ENCODE measurements at places on chromosomes 5 and 9. TPM values are rescaled to one million over a fixed set of nuclear protein-coding genes. Genes with fewer than 3 reads are reported as not detected.

Gene ITGA1
- total RNA-seq = 43.8 TPM

Gene NR2F1-AS1
- total RNA-seq = 16.1 TPM

Gene TTC39B
- 1.8 TPM for total RNA-seq

Gene NUDT2
- total RNA-seq = 38.3 TPM

Gene IL5
- total RNA-seq = not detected

Gene GNA14
- 12.6 TPM for total RNA-seq

Gene TRPM6
- 0.22 TPM for total RNA-seq

Gene GRPEL2
- 39.7 TPM for total RNA-seq

DNA sequence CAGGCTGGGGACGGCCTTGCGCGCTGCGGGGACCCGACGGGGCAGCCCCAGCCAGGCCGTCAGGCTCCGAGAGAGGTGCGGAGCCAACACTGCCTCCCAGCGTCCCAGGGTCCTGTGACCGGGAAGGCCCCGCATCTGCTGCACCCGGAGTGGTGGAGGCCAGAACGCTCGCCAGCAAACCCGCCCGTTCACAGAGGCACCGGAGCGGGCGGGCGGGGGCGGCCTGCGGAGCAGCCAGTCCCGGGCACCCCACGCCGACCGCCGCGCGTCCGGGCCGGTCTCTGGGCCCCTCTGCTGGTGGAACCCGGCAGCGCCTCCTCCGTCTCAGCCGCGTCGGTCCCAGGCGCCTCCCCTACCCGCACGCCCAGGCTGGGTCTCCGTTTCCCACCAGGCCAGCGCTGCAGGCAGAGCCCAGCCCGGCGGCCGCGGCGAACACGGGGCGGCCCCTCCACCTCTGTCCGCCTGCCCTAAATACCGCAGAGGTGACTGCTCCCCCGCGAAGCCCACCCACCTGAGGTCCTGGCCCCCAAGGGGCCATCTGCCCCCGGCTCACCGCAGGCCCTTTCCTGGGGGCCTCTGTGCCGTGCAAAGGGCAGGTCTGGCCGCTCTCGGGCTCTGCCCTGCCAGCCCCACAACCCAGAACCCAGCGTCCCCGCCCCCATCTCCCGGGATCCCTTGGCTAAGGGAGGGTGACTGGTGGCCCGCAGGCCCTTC, 15.9 kb downstream of the EXD3 start:
- peak; percentile 91 for DNase-seq

DNA sequence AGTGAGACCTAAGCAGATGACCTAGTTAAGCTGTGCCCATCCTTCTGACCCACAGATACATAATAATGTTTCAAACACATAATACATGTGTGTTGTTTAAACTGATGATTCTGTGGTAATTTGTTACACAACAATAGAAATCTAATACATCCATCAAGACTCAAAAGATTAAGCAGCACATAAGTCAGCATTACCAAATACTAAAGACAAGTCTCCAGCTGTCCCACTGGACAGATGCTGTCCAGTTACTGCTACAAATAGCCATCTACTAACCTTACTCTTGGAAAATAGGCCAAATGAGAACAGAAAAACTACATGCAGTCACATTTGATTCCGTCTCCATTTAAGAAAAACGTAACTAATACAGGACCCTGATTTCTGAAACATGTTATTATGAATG, 10.8 kb downstream of the TRMO start:
- no peak for DNase-seq

DNA sequence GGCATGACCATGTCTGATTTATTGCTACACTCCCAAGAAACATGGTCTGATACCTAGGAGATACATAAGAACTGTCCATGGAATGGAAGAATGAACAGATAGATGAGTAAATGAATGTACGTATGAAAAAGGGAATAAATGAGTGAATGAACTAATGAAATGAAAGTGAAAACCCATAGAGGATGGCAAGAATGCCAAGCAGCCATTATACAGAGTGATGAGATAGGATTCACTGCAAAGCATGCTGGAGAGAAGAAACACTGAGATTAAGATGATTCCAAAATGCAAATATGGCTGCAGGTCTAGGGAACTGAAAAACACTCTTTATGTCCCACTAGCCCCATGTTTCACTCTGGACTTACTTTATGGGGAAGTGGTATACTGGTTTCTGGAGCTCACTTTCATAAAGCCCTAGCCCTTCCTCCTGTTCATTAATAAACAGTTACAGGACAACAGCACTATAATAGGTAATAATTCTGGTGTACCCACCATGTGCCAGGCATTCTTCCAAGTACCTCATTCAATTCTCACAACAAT, 170.3 kb upstream of the RAD23B start:
- DNase-seq = no peak

DNA sequence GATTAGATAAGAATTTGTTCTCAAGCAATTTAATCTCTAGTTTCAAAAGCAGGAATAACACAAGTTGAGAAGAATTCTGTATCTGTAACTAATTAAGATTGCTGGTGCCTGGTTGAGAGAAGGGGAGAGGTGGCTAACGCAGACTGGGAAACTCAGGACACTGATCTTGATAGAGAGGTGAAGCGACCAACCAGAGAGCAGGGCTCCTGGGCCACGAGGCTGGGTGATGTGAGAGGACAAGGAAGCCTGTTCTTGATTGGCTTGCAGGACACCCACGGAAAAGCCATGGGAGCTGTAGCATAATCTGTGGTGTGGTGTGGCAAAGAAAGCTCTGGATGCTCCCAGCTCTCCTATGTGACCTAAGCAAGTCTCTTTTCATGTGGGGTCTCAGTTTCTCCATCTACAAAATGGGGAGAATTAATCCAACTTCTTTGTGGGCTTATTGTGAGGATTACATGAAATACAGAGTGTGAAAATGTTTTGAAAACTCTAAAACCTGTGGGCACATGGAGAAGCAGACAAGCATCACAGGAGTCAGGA, 594.1 kb upstream of the BRINP1 start:
- DNase-seq = no peak

DNA sequence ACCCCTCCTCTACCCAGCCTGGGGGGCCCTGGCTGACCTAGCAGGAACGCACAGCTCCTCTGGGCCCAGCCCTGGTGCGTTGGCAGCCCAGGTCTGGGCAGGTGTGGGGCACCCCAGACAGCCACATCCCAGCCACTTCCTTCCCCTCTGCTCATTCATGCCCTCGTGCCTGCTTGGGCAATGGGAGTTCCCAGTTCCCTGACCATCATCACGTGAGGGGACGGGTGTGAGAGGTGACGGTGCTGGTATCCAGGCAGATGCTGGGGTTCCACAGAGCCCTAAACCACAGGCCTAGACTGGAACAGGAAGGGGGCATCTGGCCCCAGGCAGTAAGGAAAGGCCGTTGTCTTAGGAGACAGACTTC, 8.4 kb downstream of the RALGDS start:
- no peak for DNase-seq

All from lung microvascular endothelial cell (primary cell).